ENCODE measurements at places on chromosomes 3 and 15. TPM values are rescaled to one million over a fixed set of nuclear protein-coding genes. Genes with fewer than 3 reads are reported as not detected.

DNA sequence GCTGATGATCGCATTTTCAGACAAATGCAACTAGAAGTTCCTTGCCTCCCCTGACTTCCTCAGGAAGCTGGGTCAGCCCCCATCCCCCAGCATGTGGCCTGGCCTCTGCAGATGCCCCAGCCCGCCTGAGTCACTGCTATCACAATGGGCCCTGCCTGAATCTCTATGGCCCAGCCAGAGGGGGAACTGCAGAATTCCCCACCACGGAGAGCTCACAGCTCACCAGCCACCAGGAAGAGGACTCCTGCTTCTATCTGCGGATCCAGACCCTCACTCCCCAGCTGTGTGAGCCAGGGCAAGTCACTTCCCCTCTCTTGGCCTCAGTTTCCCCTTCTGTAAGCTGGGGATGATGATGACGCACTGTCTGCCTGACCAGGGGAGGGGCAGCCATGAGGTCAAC, 6.9 kb downstream of the PLXND1 start:
- H3K27ac ChIP-seq, result peak overlapping the region; percentile 96
- no peaks in the 10 kb centered on the region for H3K27me3 ChIP-seq
- peak overlapping the region; percentile 20 for H3K4me3 ChIP-seq
- H3K4me1 ChIP-seq, result peaks cover 86% of the 10 kb centered on the region
- DNase-seq, result peak; percentile 97
- no peaks in the 10 kb centered on the region for H3K36me3 ChIP-seq

DNA sequence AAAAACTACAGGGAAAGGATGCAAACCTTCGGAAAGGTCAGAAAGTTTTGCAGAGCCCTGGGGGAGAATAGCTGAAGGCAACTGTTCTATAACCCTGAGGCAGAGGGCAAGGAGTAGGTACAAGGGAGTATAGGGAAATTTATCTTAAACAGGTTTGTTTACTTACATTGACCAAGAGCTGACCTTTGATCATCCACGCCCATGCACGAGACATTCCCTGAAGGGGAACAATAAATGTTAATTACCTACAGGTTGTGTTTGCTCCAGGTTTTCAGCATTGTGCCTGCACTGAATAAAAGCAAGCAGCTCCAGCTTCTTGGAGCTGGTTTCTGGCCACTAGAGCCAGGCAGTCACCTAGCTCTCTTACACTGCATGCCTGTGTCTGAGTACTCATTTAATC, 524.5 kb upstream of the TGFBR2 start:
- no peaks in the 10 kb centered on the region for H3K4me1 ChIP-seq
- H3K4me3 ChIP-seq, result no peak overlapping the region
- no peaks in the 10 kb centered on the region for H3K27me3 ChIP-seq
- no peaks in the 10 kb centered on the region for H3K36me3 ChIP-seq
- no peak for DNase-seq

- H3K4me1 ChIP-seq, result peaks cover 13% of the 10 kb centered on the region
- DNase-seq, result peak; percentile 46
- H3K4me3 ChIP-seq, result no peak overlapping the region
- no peaks in the 10 kb centered on the region for H3K27me3 ChIP-seq
- H3K36me3 ChIP-seq, result no peaks in the 10 kb centered on the region
- peak overlapping the region; percentile 53 for H3K27ac ChIP-seq
Observed at GRCh38 chr3:180284331-180285110, 247.8 kb upstream of the PEX5L start.

Gene SEMA3G
- under 0.01 TPM for total RNA-seq

Gene SYNPR
- not detected for total RNA-seq

DNA sequence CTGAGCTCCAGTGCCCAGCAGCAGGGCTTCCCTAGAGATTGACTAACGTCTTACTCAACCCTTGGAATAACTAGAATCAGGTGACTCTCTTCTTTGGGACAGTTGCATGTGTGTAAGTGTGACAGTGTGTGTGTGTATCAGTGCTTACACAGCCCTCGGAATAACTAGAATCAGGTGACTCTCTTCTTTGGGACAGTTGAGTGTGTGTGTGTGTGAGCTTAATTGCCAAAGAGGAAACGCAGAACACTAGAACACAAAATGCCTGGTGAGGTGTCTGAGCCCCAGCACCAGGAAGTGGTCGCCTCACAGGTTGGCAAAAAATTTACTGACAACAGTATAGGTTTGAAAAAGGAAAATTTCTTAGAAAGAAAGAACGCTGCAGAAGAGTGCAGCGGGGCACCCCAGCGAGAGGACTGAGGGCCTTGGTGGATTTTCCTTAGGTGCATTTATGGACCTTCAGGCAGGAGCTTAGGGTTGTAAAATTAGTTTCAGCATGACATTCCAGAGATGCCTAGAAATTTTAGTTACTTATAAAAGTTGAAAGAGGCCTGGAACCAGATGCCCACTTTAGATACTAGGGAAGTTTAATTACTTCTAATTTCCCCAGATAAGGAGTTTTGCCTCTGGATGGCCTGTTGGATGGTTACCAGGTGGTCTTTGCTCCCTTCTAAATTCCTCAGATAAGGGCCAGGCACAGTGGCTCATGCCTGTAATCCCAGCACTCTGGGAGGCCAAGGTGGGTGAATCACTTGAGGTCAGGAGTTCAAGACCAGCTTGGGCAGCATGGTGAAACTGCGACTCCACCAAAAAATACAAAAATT, 3.7 kb upstream of the WDR82 start:
- peaks cover 32% of the 10 kb centered on the region for H3K4me1 ChIP-seq
- no peak overlapping the region for H3K4me3 ChIP-seq
- peak overlapping the region; percentile 5 for H3K27ac ChIP-seq
- no peaks in the 10 kb centered on the region for H3K27me3 ChIP-seq

Gene KLHL40
- total RNA-seq, result not detected

DNA sequence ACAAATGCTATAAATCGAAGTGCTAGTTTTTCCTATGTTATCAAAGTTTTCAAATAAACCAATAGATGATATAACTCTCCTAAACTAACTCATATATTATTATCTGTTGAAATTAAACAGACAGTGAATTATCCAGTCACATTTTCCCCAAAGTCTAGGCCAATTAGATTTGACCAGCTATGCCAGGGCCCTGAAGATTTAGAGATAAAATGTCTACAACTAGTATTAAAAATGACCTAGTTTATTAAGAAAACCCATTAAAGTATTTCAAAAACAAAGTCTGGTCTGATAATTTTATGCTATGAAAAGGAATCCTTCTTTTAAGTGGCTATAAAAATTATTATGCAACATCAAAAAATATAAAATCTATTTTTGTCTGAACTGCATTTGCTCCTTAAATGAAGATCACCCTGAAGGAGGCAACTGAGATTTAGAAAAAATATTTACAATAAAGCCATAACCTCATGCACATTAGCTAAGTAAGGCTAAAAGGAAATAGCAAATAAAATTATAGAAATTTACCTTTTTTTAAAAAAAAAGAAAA, 83.4 kb upstream of the MEX3B start:
- H3K36me3 ChIP-seq, result no peaks in the 10 kb centered on the region
- no peak for DNase-seq
- no peaks in the 10 kb centered on the region for H3K27me3 ChIP-seq

GRCh38 chr3:62100282-62100989, 272.9 kb downstream of the FEZF2 start:
- H3K4me3 ChIP-seq, result no peak overlapping the region
- no peak overlapping the region for H3K27ac ChIP-seq
- H3K36me3 ChIP-seq, result no peaks in the 10 kb centered on the region
- H3K4me1 ChIP-seq, result no peaks in the 10 kb centered on the region
- peak; percentile 9 for DNase-seq

DNA sequence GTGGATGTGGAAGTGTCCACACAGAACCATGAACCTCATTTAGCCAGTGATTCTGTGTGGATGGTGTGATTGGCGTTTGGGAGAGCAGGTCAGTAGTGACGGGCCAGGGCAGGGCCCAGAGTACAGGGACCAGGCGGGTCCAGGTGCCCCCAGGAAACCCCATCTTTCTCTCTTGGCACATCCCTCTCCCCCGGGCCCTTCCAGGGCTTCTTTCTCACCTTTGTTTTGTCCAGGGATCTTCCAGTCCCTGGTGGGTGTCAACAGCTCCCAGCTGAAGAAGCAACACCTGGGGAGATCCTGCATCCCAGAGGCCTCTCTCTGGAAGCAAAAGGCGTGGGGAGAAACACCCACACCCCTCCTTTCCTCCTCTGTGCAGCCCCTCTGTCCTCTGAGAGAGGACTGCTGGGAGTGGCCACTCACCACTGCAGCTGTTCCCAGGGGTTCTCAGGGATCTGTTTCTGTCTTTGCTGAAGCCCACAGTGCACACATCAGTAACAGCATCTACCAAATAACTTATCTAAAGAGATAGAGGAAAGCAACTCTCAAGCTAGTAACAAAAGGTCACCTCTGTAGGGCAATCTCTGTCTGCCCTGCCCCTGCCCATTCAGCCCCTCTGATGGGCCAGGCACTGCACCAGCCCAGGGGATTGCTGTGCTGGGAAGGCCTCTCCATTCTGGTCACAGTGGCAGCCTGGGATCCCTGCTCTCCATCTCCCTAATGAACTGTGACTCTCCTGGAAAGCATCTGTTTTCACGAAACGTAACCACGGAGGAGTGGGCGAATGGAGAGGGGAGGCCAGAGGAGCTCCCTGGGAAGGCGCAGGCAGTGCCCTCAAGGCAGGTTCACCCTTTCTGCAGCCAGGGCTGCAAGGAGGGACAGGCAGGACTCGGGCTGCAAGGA, 98.3 kb upstream of the ALDH1A3 start:
- no peak overlapping the region for H3K4me3 ChIP-seq
- H3K36me3 ChIP-seq, result no peaks in the 10 kb centered on the region
- DNase-seq, result peak; percentile 76
- H3K27me3 ChIP-seq, result no peaks in the 10 kb centered on the region
- H3K27ac ChIP-seq, result no peak overlapping the region
- H3K4me1 ChIP-seq, result peaks cover 6% of the 10 kb centered on the region

- H3K36me3 ChIP-seq, result no peaks in the 10 kb centered on the region
- no peak for DNase-seq
- no peak overlapping the region for H3K4me3 ChIP-seq
Observed at GRCh38 chr3:52221141-52221562, 4.3 kb downstream of the TLR9 start.

DNA sequence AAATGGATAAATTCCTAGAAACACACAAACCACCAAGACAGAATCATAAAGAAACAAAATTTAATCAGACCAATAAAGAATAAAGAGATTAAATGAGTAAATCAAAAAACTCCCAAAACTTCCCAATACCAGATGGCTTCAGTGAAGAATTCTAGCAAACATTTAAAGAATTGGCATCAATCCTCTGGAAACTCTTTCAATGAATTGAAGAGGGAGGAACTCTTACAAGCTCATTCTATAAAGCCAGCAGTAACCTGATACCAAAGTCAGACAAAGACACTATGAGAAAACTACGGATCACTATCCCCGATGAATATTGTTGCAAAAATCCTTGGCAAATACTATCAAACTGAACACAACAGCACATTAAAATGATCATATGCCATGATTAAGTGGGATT, 81.9 kb upstream of the SLCO2A1 start:
- no peaks in the 10 kb centered on the region for H3K27me3 ChIP-seq
- DNase-seq, result no peak
- H3K4me1 ChIP-seq, result no peaks in the 10 kb centered on the region
- H3K4me3 ChIP-seq, result no peak overlapping the region
- H3K36me3 ChIP-seq, result no peaks in the 10 kb centered on the region

GRCh38 chr3:126509597-126510307, 7.8 kb downstream of the UROC1 start:
- no peaks in the 10 kb centered on the region for H3K36me3 ChIP-seq
- no peak overlapping the region for H3K27ac ChIP-seq
- no peak overlapping the region for H3K4me3 ChIP-seq
- no peaks in the 10 kb centered on the region for H3K4me1 ChIP-seq
- DNase-seq, result peak; percentile 62

- H3K4me3 ChIP-seq, result no peak overlapping the region
- DNase-seq, result peak; percentile 44
- H3K36me3 ChIP-seq, result no peaks in the 10 kb centered on the region
- H3K27ac ChIP-seq, result peak overlapping the region; percentile 52
Observed at GRCh38 chr3:69787436-69788168, 48.3 kb downstream of the MITF start.

- no peak overlapping the region for H3K4me3 ChIP-seq
- no peaks in the 10 kb centered on the region for H3K36me3 ChIP-seq
- no peaks in the 10 kb centered on the region for H3K27me3 ChIP-seq
- no peak overlapping the region for H3K27ac ChIP-seq
Observed at GRCh38 chr15:60568914-60569391, 90.0 kb upstream of the ICE2 start.

GRCh38 chr3:188417766-188418165, 263.8 kb downstream of the LPP start:
- H3K4me1 ChIP-seq, result peaks cover 31% of the 10 kb centered on the region
- H3K27ac ChIP-seq, result no peak overlapping the region

GRCh38 chr15:47820057-47820746, 102.9 kb downstream of the SEMA6D start:
- no peak overlapping the region for H3K4me3 ChIP-seq
- no peaks in the 10 kb centered on the region for H3K4me1 ChIP-seq
- H3K27me3 ChIP-seq, result no peaks in the 10 kb centered on the region
- DNase-seq, result no peak
- no peak overlapping the region for H3K27ac ChIP-seq

DNA sequence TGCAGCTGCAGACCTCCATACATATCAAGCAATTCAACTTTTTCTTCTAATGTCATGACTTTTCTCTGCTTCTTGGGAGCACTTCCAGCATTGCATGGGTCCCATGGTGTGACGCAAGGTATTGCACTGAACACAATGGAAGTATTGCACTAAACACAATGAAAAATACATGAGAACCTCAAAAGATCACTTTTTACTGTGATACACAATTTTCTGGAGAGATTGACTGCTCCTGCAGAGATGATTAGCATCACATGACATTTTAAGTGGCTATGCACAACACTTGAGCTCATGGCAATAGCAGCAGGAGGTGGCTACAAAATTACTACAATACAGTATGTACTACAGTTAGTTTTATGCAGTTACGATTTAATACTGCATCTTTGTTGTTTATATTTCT, 113.5 kb upstream of the BHLHE40 start:
- no peak overlapping the region for H3K4me3 ChIP-seq
- no peak for DNase-seq
- no peaks in the 10 kb centered on the region for H3K36me3 ChIP-seq
- H3K27me3 ChIP-seq, result no peaks in the 10 kb centered on the region
